ENCODE measurements at places on chromosomes 4 and X. TPM values are rescaled to one million over a fixed set of nuclear protein-coding genes. Genes with fewer than 3 reads are reported as not detected.

The ZNF732 gene
- total RNA-seq = 0.30 TPM

The HMX1 gene
- not detected for total RNA-seq

The FOXR2 gene
- not detected for total RNA-seq

The ABCG2 gene
- 6.3 TPM for total RNA-seq

DNA sequence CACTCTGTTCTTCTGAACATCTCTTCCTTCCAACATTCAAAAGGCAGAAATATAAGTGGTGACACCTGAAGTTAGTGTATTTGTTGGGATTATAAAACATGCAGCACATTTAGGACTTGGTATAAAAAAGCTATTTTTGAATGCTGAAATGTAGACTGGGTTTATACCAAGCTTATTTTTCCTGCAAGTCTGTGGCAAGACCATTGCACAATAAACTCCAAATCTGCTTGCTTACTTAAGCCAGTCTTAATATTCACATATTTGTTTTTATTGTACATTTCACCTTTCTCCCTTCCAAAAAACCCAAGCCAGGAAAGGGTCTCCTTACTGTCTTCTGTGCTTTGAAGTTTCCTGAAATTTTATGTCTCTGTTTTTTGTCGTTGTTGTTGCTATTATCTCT is 63.7 kb downstream of the FHIP1A start:
- H3K27ac ChIP-seq = no peak overlapping the region
- DNase-seq = no peak
- H3K36me3 ChIP-seq = no peaks in the 10 kb centered on the region

GRCh38 chr4:20318909-20319277 is 67.2 kb downstream of the SLIT2 start:
- H3K27ac ChIP-seq = no peak overlapping the region
- H3K27me3 ChIP-seq = no peaks in the 10 kb centered on the region
- DNase-seq = no peak
- H3K4me1 ChIP-seq = no peaks in the 10 kb centered on the region
- H3K4me3 ChIP-seq = no peak overlapping the region
- no peaks in the 10 kb centered on the region for H3K36me3 ChIP-seq

GRCh38 chr4:82213485-82214417 is 160.0 kb downstream of the HNRNPD start:
- H3K27ac ChIP-seq = no peak overlapping the region
- no peaks in the 10 kb centered on the region for H3K4me1 ChIP-seq
- no peak overlapping the region for H3K4me3 ChIP-seq
- DNase-seq = no peak
- no peaks in the 10 kb centered on the region for H3K27me3 ChIP-seq

DNA sequence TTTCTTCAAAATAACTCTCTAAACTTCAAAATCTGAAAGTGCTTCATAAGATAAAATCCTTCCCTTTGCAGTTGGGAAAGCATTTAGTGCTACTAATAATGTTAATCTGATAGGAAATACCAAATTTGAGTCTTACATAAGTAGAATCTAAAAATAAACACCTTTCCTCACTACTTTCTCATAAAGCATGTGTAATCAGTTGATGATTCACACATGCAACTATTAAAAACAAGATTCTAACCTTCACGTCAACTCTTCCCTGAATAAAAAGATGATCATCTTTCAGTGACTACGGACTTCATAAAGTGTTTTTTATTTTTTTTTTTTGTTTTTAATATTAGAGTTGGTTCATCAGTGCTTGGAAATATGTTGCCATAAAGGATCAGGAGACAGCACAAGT is 172.6 kb downstream of the ACTRT1 start:
- H3K4me3 ChIP-seq = no peak overlapping the region
- no peaks in the 10 kb centered on the region for H3K36me3 ChIP-seq
- no peak overlapping the region for H3K27ac ChIP-seq
- no peak for DNase-seq

- no peak overlapping the region for H3K4me3 ChIP-seq
- H3K27ac ChIP-seq = no peak overlapping the region
- no peaks in the 10 kb centered on the region for H3K27me3 ChIP-seq
- DNase-seq = no peak
- no peaks in the 10 kb centered on the region for H3K36me3 ChIP-seq
Measured at GRCh38 chrX:126855839-126856524, 36.5 kb downstream of the PRR32 start.

DNA sequence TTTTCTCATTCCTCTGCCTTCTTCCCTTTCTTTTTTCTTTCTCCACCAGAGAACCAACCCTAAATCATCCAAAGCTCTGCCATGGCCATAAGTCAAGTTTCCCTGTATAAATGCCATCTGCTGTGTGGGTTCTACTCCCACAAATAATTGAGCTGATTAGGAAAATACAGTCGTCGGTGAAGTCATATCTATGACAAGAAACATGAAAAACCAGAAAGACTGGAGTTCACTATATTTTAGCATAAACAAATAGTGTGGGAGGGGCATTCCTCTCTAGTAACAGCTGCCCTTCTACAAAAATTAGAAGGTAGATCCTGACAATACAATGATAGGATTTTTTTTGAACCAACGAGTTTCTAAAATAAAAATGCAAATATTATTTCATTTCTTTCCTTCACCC is 48.8 kb downstream of the SPOCK3 start:
- H3K27me3 ChIP-seq = no peaks in the 10 kb centered on the region
- H3K27ac ChIP-seq = no peak overlapping the region
- no peak overlapping the region for H3K4me3 ChIP-seq

- no peaks in the 10 kb centered on the region for H3K36me3 ChIP-seq
- no peak for DNase-seq
- no peaks in the 10 kb centered on the region for H3K4me1 ChIP-seq
Measured at GRCh38 chr4:126603210-126603609, 1029.5 kb upstream of the INTU start.

GRCh38 chrX:154712781-154713740 is 37.8 kb downstream of the GAB3 start:
- no peak for DNase-seq
- no peak overlapping the region for H3K27ac ChIP-seq
- no peaks in the 10 kb centered on the region for H3K27me3 ChIP-seq

DNA sequence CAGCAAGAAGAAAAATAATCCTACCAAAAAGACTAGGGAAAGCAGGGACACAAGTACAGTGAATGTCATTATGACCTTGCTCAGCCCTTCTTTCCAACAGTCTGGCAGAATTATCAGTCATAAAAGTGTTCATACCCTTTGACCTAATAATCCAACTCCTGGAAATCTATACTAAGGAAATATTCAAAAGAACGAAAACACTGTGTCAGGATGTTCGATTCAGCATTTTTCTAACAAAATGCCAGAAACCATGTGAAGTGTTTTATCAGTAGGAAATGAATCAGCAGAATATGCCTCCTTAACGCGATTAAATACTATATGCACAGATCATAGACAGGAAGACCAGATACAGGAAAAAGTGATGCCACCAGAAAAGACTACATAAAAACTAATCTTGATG is 16.2 kb upstream of the S100G start:
- no peak for DNase-seq
- no peak overlapping the region for H3K4me3 ChIP-seq

DNA sequence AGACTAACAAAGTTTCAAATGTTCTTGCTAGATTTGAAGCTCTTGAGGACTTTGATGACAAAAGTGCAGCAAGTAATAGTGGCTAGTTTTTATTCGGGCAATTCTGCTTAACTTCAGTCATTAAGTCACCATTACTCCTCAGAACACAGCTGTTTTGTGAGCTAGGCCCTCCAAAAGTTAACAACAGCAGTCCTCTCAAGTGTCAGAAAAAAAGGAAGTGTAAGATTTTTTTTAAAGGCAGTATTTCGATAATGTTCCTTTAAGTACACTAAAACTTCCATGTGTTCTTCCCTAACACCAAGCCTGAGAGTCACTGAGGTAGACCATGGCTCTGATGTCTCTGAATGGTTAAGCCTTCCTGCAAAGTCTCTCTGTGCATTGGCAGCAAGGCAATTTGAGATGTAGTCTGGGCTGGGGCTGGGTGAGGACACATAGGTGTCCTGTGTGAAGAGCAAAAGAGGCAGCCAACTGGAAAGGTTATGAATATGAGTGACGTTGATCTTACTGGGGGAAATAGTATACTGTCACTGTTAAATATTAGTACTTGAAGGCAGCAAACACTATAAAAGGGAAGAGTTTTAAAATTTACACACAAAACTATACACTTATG is 174.0 kb upstream of the MAP3K15 start:
- no peak for DNase-seq
- no peak overlapping the region for H3K4me3 ChIP-seq
- H3K27me3 ChIP-seq = no peaks in the 10 kb centered on the region
- H3K36me3 ChIP-seq = no peaks in the 10 kb centered on the region
- H3K4me1 ChIP-seq = no peaks in the 10 kb centered on the region

All from ovary (tissue), 10 donors.